ENCODE measurements at places on chromosomes 2 and 18.

DNA sequence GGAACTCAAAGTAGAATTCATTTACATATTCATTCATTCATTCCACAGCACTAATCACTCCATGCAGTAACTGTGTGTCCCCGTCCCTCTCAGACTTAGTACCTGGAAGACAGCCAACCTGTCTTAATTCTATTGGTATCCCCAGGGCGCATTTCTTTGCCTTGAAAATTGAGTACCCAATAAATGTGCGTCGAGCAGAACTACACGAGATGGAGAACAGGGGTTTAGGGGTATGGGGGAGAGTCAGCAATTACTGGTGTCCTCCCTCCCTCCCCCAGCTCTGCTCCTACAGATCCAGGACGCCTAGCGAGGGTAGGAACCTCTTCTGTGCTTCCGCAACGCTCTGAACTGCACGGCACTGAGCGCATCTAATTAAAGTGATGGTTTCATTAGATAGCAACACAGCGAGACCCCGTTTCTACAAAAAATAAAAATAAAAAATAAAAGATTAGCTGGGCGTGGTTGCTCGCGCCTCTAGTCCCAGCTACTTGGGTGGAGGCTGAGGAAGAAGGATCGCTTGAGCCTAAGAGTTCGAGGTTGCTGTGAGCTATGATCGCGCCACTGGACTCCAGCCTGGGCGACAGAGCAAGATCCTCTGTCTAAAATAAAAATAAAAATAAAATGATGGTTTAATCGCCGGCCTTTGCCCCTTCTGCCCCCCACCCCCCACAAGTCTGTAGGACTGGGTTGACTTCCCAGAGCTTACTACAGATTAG, 614 bp upstream of the FKBP1B start:
- no peak for DNase-seq

- DNase-seq, result no peak
Observed at GRCh38 chr18:62258093-62258492, 67.0 kb upstream of the TNFRSF11A start.

GRCh38 chr2:32788114-32788513, 158.6 kb upstream of the LTBP1 start:
- DNase-seq, result no peak

GRCh38 chr2:207144173-207144785, 21.5 kb downstream of the KLF7 start:
- DNase-seq, result no peak

DNA sequence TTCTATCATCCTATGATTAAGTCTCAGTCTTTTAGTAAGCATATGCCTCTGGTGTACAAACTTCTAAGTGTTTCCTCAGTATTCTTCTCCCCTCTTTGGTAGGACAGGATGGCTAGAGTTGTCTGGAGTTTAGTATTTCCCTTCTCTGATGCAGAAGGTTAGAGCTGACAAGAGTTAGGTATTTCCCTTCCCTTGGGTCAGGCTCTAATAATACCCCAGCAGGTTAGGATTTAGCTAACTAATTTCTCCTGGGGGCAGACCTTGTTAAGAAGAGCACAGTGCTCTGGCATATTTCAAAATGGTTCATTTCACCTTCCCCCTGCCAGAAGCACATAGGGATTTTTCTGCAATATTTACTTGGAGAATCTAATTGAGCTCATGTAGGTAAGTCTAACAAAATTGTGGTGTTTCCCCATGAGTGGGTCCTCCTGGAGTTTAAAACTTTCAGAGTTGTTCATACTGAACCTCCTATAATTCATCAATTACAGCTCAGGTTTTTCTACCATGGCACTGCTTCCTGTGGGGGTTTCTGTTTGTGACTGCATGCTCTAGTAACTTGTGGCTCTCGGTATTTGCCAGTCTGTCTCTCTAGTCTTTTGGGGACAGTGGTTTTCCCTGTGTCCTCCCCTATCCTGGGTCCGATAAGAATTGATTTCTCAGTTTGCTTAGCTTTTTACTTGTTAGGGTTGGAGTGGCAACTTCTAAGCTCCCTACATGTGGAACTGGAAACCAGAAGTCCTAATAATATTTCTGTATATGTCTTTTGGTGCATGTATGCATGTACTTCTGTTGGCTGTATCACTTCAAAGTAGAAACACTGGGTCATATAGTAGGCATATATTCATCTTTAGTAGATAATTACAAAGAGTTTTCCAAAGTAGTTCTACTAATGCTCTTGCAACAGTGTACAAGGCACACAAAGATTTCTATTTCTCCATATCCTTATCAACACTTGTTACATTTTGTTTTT, 77.7 kb downstream of the GDF7 start:
- no peak for DNase-seq

DNA sequence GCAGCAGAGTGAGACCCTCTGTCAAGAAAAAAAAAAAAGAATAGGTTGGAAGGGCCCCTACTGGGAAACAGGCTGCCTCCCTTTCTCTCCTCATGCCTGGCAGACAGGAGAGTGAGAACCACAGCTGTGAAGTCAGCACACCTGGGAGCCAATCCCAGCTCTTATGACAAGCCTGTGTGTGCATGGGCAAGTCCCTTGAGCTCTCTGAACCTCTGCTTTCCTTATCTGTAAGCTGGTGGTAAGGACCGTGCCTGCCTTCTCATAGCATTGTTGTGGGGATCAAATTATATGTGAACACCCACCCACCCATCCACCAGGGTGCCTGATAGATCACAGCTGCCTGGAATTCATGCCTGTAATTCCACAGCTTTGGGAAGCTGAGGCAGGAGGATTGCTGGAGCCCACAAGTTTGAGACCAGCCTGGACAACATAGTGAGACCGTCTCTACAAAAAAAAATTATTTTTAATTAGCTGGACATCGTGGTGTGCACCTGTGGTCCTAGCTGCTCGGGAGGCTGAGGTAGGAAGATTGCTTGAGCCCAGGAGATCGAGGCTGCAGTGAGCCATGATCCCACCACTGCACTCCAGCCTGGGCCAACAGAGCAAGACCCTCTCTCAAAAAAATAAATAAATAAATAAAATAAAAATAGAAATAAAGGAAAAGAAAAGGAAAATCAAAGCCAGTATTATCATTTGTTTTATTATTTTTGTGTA, 66.9 kb upstream of the MCFD2 start:
- no peak for DNase-seq

GRCh38 chr2:175842996-175843395, 159.1 kb downstream of the LNPK start:
- no peak for DNase-seq

- DNase-seq, result no peak
Observed at GRCh38 chr2:202337706-202338346, 38.3 kb upstream of the BMPR2 start.

DNA sequence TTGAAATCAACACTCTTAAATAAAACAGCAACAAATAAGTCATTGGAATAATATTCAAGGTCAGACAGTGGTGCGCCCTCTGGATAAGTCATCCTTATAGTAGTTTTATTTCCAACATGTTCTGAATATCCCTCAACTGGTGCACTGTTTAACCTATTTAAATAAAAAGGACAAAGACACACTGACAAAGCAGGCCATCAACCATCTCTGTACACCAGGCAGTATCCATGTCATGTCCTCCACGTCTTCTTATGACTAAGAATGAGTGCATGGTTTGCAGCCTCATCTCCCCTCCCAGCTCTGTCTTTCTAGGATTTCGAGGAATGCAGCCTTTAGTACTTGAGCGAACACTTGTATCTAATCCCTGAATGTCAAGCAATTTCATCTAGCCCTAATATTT, 42.4 kb downstream of the ST3GAL5 start:
- DNase-seq, result no peak

DNA sequence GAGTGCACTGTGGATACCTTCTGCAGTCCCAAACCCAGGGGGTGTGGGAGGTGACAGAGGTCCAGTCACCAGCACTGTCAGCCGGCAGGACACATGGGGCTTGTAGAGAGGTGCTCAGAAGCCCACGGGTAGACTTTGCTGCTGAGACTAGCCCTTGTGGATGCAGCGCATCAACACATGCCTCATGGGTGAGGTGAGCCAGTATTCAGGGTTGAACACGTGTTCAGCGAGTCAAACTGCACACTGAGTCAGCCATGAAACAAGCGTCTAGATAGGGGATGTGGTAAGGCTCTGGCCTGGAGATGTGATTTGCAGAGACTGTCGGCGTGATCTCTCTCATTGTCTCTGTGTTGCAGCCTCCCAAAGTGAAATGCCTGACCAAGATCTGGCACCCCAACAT, 35.8 kb upstream of the SCLY start:
- no peak for DNase-seq

DNA sequence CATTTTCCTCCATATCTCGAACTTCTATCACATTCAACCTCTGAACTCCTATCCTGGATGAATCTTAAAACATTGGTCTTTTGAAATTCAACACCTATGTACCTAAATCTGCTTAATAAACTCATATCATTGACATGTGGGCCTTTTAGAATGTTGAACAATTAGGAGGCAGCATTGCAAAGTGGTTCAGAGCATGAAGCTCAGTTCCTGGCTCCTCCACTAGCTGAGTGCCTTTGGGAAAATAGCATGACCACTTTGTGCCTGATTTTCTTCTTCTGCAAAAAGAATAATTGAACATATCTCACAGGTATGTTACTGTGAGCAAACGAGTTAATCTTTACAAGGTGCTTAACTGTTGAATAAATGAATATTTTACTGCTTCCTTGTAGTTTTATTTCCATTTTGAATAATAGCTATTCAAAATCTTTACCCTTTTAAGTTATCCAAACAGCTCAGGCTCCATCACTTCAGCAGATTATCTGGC, 14.3 kb upstream of the ITPRID2 start:
- no peak for DNase-seq

DNA sequence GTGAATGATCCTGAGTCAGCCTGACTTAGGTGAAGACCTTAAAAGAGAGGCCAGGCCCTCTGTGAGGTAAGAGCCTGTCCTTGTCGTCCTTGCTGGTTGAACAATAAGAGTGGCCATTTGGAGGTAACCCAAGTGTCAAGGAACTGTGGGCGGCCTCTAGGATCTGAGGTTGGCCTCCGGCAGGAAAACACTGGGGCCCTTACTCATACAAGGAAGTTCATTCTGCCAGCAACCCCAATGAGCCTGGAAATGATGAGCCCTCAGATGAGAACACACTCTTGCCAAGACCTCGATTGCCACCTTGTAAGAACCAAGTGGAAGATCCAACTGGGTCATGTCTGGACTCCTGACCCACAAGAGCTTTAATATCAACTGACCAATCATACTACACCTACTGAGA, 95.5 kb upstream of the LRATD1 start:
- DNase-seq, result no peak

DNA sequence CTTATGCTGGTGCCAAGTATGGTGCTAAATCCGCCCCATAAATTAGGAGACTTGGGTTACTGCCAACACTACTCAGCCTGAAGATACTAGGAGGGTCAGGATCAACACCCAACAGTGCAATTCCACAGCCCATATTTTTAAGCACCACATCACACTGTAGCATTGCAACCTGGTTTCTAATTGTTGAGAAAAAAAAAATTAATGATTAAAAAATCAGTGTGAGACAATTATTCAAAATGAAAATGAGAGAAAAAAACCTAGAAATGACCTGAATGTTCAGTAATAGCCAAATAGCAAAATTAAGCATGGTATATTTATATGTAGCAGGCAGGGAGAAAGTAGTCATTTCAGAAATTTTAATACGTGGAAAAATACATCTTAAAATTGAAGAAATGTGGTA, 29.2 kb upstream of the HNRNPLL start:
- no peak for DNase-seq

- no peak for DNase-seq
Observed at GRCh38 chr2:240597419-240598181, 11.1 kb downstream of the CAPN10 start.

DNA sequence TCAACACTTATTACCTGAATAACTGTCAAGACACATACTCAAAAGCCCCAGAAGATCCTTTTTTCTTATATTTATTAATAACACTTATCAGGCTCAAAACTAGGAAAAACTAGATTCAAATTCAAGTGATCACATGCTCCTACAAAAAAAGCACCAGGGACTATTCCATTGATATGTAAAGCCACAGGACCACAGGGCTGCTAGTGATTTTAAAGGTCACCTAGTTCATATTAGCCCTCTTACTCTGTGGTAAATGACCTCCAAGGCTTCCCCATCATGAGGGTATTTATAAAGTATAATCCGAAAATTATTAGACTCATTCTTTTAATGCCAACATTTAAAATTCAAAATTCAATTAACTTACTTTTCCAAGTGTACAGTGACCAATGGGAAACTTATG, 52.5 kb downstream of the LRPPRC start:
- no peak for DNase-seq

- no peak for DNase-seq
Observed at GRCh38 chr2:234355021-234355720, 141.7 kb downstream of the ARL4C start.

- no peak for DNase-seq
Observed at GRCh38 chr2:152353364-152353763, 18.4 kb downstream of the FMNL2 start.

Measured in stimulated activated CD8-positive, alpha-beta memory T cell treated with anti-CD3 and anti-CD28 coated beads, Interleukin-7, amount 100 ng/mL, for 4 hours (primary cell).